ENCODE measurements at places on chromosomes 5 and 9.
A peak's percentile ranks its signal among the peaks of the same experiment; 100 is the strongest.

DNA sequence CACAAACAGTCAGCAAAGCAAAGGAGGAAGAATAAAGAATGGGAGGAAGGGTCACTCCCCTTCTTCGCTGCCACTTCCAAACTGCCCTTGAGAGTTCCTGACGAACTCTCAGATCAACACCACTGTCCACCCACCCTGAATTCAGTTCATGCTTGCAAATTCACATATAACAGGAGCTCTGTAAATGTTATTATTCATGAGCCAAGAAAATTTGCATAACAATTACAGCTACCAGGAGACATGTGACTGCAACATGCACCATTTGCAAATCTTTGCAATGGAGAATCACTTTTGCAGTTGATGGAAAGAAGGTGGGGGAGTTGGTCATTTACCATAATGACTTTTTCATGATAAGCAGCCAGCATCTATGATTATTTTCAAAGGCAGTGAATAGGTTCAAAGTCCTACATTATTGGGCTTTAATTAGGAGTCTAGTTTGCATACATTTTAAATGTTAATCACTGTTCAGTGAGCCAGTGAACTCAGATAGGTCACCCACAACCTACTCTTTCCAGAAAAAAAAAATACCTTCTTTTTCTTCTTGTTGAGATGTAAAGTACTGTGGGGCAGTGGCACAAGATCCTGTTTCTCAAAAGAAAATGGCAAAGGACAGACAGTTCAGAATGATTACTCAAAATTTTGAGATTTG is 149.7 kb downstream of the CAAP1 start:
- H3K4me1 ChIP-seq: no peaks in the 10 kb centered on the region
- H3K27me3 ChIP-seq: peaks cover 3% of the 10 kb centered on the region
- no peak overlapping the region for H3K27ac ChIP-seq

DNA sequence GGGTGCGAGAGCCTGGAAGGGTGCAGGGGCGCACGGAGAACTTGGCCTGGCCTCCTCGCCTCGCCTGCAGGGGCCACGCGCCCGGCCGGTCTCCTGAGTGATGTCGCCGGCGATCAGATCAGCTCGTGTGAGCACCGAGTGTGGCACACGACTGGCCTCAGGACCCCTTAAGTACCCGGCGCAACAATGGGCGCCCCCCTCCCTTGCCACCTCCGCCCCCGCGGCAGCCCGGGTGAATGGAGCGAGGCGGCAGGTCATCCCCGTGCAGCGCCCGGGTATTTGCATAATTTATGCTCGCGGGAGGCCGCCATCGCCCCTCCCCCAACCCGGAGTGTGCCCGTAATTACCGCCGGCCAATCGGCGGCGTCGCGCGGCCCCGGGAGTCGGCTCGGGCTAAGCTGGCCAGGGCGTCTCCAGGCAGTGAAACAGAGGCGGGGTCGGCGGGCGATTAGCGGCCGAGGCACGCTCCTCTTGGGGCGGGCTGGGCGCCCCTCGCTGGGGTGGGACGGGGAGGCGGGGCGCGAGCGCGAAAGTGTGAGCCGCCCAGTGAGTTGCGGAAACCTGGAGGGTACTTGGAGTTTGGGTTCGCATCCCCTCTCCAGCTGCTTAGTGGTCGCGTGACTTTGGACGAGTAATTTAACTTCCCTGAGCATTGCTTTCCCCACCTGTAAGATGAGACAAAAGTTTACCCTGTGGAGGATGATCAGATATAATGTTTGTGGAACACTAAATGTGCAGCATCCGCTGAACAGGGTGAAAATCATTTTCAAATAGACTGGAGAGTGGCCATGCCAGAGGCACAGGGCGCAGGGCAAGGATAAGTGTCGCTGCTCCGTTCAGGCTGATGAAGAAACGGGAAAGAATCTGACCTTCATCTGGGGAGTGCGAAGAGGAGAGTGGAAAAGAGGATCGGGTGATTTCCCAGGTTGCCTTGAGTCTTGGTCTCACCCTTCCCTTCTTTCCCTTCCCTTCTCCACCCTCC is at the start of gene NEUROG1:
TSS of gene NEUROG1 (minus strand) at position 145 of the 982 bp plus-strand sequence. CDS start 274 bp downstream, outside the sequence.
- no peak within 1 kb of the TSS for H3K27ac ChIP-seq
- H3K27me3 ChIP-seq: peaks cover 90% of the 10 kb centered on the region
- H3K4me3 ChIP-seq: no peak within 1 kb of the TSS
- peak; percentile 78 for DNase-seq
- H3K36me3 ChIP-seq: no peaks in the 10 kb centered on the region

- H3K36me3 ChIP-seq: no peaks in the 10 kb centered on the region
- H3K4me3 ChIP-seq: no peak overlapping the region
- no peak overlapping the region for H3K27ac ChIP-seq
- no peak for DNase-seq
Measured at GRCh38 chr9:72588336-72588735, 66.9 kb downstream of the TMC1 start.

GRCh38 chr9:108919517-108919916 is 14.4 kb downstream of the ELP1 start:
- H3K4me3 ChIP-seq: no peak overlapping the region
- peak; percentile 5 for DNase-seq
- no peaks in the 10 kb centered on the region for H3K4me1 ChIP-seq
- peaks cover 60% of the 10 kb centered on the region for H3K36me3 ChIP-seq
- no peak overlapping the region for H3K27ac ChIP-seq
- H3K27me3 ChIP-seq: no peaks in the 10 kb centered on the region

DNA sequence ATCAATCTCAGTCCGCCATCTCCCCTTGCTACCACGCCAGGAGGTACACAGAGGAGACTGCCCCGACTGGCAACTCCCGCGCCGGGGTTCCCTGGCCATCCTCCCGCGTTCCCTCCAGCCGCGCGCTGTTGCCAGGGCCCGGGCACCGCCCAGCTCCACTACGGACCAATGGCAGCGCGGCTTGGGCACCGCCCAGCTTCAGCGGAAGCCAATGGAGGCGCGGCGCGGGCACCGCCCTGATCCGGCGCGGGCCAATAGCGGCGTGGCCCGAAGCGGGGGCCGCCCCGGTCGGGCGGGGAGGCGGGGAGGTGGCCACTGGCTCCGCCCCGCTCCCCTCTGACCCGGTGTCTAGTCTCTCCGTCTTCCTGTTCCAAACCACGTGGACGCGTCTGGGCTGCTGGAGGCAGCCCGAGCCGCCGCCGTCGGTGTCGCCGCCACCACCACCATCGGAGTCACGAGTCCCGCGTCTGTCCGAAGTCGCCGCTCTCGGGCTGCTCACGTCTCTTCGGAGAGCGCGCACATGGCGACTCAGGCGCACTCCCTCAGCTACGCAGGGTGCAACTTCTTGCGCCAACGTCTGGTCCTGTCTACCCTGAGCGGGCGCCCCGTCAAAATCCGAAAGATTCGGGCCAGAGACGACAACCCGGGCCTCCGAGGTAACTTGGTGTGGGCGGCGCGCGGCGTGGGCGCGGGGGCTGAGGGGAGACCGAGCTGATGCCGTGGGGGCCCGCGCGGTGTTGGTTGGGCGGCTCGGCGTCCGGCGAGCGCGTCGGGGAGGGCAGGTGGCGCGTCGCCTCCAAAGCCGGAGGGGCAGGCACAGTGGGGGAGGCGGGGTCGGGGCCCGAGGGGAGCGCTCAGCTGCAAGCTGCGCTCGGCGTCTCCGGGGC is at the start of gene RCL1:
TSS of gene RCL1 (plus strand) at position 373 of the 887 bp plus-strand sequence. CDS start at position 521, 148 bp downstream.
- H3K27me3 ChIP-seq: no peaks in the 10 kb centered on the region
- H3K4me1 ChIP-seq: peaks cover 11% of the 10 kb centered on the region
